Large intestine (tissue), 12 donors: ENCODE measurements at places on chromosomes 13 and 19.
A peak's percentile ranks its signal among the peaks of the same experiment; 100 is the strongest.

- DNase-seq: peak; percentile 16
These were observed 53.2 kb downstream of the GPR12 start for GRCh38 chr13:26707122-26708006.

DNA sequence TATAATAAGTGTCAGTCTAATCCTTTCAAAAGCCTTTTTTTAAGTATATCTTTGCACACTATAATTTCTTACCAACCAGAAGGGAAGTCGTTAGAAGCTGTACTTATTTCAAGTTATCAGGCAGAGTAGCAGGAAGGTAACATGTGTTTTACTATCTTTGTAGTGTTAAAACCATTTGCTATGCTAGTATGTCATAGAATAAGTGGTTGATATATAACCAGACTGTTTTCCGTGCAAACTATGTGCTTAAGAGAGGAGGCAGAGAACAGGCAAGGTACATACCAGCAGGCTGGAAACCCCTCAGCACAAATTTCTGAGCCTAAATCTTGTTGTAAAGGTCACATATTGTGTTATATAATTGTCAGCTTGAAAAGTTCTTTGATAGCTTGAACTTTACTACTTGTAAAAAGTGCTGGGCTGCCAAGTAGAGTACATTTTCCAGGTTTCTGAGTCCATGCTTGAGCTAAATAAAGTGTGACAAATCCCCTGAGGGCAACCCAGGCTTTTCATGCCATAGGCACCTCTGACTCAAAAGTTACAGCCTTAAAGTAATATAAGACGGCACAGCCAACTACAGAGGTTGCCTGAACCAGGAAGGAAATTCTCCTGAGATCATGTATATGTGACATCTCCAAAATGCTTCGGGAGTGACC, 1297.4 kb downstream of the PCDH9 start:
- DNase-seq: no peak

DNA sequence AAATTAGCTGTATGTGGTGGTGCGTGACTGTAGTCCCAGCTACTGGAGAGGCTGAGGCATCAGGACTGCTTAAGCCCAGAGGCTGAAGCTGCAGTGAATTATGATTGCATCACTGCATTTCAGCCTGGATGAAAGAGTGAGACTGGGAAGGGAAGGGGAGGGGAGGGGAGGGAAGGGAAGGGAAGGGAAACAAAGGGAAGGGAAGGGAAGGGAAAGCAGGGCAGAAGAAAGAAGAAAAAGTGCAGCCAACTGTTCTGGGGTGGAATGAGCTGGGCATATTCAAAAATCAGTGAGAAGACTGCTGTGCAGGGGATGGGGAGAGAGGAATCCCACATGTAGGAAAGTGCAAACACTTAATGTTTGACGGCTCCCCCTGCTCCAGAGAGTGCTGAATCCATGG, 905.5 kb downstream of the UQCRFS1 start:
- no peak for DNase-seq

DNA sequence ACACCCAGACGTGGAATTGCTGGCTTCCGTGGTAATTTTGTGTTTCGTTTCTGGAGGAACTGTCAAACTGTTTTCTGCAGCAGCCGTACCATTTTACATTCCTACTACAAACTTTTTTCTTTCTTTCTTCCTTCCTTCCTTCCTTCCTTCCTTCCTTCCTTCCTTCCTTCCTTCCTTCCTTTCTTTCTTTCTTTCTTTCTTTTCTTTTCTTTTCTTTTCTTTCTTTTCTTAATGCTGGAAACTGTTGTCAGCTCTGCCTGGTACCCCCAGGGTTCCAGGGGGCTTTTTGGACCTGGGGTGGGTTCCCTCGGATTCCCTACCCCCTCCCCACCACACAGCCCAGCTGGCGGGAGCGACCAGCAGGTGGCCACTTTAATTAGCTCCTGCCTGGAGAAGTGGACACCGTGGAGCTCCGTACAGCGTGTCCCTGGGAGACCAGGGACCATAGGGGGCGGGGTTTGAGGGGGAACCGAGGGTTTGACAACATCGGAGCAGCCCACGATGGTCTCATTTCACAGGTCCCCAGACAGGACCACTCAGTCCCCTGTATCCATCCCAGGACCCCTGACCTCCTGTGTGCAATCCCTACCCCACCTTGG, 24.4 kb downstream of the CELF5 start:
- DNase-seq: no peak

DNA sequence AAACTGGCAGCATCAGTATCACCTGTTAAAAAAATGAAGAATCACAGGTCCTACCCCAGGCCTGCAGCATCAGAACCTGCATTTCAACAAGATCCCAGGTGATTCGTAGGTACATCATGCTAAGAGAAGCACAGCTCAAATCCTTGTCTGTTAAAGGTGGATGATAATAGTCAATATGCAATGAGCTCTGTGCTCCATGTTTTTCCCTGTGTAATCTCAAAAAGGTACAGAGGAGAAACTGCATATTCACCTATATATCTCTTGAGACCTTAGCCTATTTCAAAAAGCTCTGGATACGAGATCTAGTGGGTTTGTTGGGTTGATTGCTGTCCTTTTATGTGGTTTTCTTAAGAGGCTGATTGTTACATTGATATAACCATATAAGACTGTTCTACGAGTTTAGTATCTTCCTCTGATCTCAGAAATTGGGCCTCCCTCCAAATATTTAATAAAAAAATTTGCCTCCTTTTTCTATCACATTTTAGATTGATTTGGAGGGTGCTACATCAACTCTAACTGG, 148.9 kb downstream of the DCT start:
- DNase-seq: no peak

DNA sequence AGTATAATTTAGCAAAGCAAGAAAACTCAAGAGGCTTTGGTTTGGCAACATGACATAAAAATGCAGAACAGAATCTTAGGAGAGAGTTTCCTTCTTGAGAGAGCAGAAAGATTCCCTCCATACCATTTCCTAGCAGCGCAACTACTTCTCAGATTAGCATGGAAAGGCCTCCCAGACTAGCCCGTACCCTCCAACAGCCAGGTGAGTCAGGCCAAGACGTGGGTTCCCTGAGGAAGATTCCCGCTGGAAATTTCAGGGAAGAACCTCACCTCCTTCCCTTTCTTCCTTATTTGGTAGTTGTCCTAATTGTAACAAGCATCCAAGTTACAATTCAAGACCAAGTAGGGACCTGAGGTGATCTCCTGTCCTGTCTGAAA, 12.3 kb downstream of the COL4A2 start:
- DNase-seq: no peak

GRCh38 chr13:91719033-91719432, 320.6 kb downstream of the GPC5 start:
- DNase-seq: no peak

DNA sequence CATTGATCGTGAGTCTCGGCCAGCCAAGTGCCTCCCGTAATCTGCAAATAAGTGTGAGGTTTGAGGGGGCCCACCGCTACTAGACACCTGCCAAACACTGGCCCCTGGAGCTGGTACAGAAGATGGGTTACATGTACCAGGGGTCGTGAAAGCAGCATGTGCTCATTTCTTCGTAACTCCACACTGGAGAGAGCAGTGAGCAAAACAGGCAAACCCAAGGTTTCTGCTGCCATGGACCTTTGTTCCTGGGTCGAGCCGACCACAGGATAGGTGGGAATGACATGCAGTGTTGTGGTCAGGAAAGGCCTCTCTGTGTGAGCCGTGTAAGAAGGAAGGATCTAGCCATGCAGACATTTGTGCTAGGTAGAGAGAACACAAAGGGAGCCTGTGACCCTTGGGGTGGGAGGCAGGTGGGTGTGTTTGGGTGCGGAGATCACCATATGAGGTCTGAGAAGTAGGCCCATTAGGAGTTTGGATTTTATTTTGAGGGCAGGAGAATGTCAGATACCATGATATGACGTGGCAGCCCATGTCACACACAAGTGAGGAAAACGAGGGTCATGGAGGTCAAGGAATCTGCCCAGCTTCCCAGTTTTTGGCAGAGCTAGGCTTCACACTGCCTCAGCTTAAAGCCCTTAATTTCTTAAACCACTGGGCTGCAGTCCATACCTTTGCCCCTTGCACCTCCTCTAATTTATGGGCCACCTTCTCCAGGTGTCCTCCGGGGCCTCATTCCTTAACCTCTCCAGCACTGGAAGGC, 919 bp downstream of the GTF3A start:
- DNase-seq: no peak

DNA sequence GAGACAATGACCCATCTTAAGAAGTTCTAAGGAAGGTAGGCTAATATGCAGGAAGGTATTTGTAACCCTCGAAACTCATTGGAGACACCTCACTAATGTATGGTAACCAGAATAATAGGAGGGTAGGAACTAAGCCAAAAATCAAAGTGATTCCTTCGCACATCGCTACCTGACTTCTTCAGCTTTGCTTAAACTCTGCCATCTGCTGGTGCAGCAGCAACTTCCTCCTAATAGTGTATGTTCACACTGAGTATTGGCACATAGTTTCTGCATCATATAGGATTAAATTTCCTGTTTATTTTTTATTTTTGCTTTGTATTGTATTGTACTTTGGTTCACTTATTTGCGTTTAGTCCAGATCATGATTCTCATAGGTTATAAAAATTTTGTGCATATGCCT, 676.2 kb downstream of the GPC5 start:
- no peak for DNase-seq

DNA sequence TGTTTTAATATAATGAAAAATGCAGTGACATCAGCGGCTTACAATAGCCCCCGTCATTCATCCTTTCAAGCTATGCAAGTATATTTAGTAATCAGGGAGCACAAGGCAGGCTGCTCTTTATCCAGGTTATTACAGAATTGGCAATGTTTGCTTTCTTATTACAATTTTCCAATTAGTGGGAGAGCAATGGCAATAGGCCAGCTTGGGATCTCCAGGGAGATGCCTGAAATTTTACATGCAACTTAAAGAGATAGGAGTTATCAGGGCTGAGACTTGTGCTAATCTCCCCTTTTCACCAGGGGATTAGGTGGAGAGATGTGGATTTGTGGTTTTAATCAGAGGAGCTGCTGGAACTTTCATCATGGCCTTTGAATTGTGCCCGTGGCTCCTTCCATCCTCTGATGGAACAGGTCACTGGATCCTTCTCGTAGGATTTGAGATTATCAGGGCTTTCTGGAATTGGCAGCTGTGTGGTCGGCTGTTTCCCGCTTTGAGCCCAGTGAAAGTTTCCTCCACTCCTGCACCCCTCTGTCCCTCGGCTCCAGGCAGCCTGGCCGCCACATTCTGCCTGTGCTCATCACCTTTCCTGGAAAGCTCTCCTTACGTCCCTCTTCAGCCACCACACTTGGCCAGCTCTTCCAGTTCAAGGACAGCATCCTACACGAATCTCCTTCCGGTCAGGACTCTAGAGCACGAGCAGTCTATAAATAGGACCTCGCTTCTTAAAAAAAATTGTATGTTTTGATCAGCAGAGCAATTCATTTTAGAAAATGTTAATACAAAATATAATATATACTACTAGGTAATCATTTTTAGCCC, 47.0 kb downstream of the CBY2 start:
- no peak for DNase-seq

DNA sequence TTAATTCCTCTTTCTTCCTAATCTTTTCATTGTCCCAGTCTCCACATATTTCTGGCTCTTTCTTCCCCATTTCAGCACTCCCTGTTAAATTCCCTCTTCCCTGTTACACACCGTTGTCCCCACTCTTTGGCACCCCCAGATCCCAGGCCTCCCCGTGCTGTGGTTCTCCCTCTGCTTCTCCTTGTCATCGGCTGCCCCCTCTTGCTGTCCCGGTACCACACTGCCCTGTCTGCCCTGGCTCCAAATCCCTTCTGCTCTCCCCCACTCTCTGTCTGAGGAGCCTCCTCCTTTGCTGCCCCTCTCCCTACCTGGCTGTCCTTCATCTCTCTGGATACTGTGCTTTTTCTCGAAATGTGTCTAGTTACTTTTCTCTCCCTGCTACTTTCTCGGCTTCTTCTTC, 983 bp downstream of the ZNF415 start:
- DNase-seq: no peak

- no peak for DNase-seq
These were observed 16.3 kb downstream of the MBNL2 start for GRCh38 chr13:97238432-97238831.

- peak; percentile 69 for DNase-seq
These were observed 389.2 kb downstream of the EFNB2 start for GRCh38 chr13:106145997-106146864.
